Cortex of kidney (tissue), 1 donor: ENCODE measurements at places on chromosomes 3 and 15.

GRCh38 chr15:90710436-90711027 lies 6.6 kb upstream of the BLM start:
- DNase-seq: no peak

DNA sequence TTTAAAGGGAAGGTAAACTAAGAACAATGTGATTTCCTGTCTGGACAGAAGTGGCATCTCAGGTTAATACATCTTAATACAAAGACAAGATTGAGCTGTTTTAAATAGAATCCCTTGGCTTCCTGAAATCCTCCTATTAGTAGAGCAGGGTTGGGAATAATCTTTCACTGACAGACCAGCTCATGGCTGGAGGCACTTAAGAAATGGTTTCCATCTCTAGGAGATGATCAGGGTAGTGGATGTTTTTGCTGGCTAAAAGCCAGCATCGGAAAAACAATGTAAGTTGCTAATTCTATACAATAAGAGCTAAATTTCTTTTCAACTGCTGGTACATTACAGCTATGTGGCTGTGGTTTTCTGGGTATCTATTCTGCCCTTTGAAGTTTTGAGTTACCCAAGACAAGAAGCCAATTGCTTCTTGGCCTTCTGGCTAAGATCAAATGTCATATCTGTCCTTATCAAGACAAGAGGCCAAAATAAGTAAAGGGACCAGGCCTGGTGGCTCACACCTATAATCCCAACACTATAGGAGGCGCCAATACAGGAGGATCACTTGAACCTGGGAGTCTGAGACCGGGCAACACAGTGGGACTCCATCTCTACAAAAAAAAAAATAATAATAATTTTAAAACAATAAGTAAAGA lies 49.6 kb downstream of the SHQ1 start:
- no peak for DNase-seq

- DNase-seq: no peak
Observed at GRCh38 chr3:119595639-119596334, 1.9 kb upstream of the PLA1A start.

GRCh38 chr3:193230610-193231009 lies 10.4 kb upstream of the PLAAT1 start:
- DNase-seq: no peak

GRCh38 chr3:155741101-155741500 lies 3.8 kb downstream of the PLCH1 start:
- no peak for DNase-seq

- DNase-seq: no peak
Observed at GRCh38 chr3:127949446-127950055, 34.5 kb downstream of the KBTBD12 start.

DNA sequence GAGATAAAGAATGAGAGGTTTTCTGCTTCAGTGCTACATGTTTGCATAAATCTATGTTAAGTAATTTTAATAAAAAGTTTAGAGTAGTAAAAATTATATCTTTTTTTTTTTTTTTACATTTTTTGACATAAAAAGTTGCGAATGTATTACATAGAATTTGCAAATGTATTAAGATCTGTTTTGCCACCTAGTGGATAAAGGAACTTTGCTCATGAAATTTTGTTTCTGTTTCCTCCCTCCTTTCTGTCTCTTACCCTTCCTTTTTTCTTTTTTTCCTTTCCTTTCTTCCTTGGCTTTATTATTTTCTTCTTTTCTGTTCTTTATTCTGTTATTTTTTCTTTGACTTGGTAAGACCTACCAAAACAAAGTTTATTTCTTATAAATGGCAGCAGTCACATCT lies 58.5 kb upstream of the UTS2B start:
- DNase-seq: no peak

DNA sequence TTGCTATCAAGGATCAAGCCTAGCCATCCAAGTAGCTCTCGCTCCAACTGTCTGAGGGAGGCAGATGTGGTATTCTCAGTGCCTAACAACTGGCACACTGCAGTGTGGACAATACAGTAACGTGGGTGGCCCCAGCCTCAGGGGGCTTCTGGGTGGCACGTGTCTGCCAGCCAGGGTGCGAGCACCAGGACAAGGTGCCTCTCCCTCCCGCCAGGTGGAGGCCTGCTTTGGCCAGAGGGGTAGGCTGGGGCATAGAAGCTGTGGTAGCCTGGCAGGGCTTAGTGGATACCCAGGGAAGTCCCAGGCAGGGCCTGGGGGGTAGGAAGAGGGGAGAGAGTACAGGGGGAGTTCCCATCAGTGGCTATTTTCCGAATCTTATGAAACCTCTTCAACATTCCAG lies 234.0 kb downstream of the PLCL2 start:
- no peak for DNase-seq

DNA sequence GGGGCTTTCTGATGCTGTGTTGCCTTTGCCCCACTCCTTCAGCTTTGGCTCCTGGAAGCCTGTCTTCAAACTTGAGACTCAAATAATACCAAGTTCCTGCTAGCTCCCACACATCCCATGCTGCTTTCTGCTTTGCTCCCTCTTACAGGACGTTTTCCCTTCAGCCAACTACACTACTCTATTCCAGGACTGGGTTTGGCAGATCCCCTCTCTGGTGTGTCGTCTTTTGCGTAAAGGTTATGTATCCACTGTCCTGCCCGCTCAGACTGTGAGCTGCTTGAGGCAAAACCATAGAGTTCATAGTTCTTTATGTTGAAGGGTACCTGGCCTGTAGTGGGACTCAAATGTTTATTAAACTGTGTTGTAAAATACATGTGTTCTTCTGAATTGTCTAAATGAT lies 25.4 kb downstream of the PPP2R3A start:
- no peak for DNase-seq

DNA sequence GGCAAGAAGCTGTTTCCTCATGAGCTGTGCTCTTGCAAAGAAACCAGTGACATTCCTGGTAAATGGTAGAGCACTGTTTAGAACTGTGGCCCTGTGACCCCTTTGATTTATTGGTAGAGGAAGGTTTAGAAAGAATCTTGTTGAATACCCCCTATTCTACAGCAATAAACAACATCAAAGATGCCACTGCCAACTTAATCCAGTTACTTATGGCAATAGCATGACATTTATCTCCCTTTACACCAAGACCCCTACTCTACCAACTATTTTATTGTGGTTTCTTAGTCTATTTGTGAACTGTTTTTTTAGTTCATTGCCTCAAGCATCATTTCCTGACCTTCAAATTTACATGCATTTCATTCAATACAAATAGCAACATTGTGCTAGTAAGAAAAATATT lies 288.6 kb downstream of the EPHA3 start:
- DNase-seq: no peak

GRCh38 chr3:126113238-126113555 lies 29.3 kb upstream of the SLC41A3 start:
- no peak for DNase-seq

DNA sequence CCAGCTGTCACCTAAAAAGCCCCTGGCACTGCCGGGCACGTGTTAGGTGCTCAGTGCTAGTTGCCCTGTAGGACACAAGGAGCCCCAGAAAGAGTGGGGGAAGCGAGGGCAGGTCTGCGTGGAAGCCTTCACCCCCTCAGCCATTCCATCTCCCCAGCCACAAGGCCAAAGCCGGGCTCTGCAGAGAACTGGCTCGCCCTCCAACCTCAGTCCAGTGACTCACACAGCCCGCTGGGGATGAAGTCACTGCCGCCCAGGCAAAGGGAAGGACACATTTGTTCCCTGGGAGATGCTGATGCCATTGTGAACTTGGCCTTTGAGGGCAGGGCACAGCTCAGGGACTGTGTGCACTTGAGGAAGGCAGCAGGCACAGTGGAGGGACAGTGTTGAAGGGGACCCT lies 48.1 kb downstream of the IQSEC1 start:
- DNase-seq: no peak

DNA sequence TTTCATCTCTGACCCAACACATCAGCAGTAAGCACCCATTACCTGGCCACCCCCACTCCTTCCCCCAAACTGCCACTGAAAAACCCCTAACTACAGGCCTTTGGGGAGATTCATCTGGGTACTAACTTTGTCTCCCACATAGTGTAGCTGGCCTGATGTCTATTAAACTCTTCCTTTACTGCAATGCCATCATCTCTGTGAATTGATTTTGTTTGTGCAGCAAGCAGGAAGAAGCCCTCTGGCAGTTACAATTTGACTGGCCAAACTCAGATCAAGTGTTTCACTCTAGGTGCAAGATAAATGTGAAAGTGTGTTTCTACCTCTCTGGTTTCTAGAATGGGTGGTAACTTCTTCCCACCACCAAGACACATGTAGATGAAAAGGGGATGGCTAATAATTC lies 26.7 kb upstream of the OR5K4 start:
- no peak for DNase-seq

DNA sequence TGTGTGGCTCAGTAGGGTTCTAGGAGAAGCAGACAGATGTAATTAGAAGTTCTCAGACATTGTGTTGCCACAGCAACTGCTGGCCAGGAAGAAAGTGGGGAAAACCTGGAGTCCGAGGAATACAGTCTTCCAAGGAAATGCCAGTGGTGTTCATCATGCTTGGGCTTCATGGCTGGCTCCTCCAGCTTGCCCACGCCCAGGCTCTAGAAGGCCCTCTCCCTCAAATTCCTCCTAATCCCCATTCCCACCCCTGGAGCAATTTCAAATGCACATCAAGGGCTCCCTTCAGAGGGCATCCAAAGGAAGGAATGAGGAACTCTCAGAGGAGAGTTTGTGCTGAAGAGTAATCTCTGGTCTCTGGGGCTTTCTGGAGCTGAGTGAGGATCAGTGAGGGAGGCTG lies 21.9 kb downstream of the FSTL1 start:
- no peak for DNase-seq

DNA sequence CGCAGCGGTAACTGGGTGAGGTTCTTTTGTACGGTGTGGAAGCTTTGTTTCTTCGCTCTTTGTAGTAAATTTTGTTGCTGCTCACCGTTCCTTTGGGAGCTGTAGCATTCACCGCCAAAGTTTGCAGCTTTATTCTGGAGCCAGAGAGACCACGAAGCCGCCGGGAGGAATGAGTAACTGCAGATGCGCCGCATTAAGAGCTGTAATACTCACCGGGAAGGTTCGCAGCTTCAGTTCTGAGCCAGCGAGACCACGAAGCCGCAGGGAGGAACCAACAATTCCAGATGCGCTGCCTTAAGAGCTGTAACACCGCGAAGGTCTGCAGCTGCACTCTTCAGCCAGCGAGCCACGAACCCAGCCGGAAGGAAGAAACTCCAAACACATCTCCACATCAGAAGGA lies 56.0 kb upstream of the DYNC1LI1 start:
- DNase-seq: no peak

- DNase-seq: no peak
Observed at GRCh38 chr3:122058294-122058693, 3.1 kb downstream of the CD86 start.

GRCh38 chr3:136960838-136961836 lies 3.4 kb downstream of the IL20RB start:
- no peak for DNase-seq

DNA sequence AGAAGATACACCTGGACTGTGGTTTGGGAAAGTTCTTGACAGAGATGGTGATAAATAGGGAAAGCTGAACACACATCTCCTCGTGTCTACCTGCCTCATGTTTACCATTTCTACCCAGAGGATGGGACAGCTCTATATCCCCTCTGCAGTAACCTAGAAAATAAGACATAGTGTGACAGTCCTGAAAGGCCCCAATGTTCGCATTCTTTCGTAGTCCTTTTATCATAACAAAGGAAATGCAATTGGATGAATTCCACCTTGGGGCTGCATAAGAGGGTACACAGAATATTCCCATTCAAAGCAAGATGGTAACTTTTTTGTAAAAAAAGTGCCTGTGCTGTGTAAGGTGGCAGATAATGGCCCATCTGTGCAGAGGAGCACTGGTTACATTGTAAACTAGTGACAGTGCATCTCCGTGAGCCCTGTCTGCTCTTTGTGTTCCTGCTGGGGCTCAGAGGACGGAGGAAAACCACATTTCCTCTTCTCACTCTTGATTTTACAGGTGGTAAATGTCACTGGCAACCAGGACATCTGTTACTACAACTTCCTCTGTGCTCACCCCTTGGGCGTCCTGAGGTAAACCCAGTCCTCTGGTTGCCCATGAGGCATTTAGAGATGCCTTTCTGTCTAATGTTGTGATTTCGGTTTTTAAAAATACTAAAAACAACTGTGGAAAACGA lies 74.3 kb downstream of the SIDT1 start:
- no peak for DNase-seq

DNA sequence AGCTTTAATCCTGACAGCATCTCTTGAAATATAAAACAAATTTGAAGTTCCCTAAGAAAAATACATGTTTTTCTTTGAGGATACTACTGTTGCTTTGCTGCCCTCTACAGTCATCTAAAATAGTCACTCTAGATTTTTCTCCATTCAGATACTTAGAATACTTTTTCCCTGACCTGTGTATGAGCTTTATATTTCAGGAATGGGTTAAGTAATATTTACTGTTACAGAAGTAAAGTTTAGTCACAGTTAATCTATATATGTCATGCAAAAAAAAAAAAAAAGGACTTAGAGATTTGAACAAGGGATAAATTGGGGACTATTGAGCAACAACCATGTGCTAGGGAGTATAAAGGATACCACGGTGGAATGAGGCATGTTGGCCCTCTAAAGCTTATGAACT lies 8.8 kb downstream of the NECTIN3 start:
- no peak for DNase-seq

- DNase-seq: no peak
Observed at GRCh38 chr3:185420762-185421161, 57.8 kb downstream of the MAP3K13 start.

DNA sequence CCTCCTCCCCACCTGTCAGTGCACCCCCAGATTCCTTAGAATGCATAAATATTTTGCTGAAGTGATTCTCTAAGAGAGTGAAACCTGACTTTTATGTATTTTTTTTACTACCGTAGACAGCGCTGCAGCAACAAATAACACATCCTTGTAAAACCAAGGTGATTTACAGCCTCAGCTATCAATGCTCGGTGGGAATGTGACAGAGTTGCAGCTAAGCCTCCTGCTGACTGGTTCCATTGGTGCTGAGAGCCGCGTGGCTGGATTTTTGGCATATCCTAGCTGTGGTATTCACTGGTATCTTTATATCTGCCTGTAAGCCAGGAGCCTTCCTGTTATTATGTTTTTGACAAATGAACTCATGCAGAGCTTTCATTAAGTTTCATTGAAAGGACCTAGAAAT lies 11.0 kb downstream of the FGD5 start:
- no peak for DNase-seq

DNA sequence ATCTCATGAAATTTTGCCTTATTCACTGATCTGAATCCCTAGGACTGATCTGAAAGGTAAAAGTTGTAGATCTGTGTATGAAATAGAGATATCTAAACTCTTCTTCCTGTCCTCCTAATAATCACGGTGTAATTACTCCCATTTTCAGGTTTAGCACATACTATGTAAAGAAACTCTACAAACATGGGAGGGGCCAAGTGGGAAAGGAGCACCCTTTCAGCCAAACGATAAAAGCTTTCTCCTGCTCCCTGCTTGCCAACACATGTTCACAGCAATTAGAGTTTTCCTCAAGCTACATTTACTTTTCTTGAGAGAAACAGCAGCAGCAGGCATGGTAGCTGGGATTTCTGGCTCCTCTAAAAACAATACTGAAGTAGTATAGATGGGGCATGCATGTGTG lies 71.6 kb downstream of the CHAC1 start:
- no peak for DNase-seq
